ENCODE measurements at places on chromosomes 3 and 15.
A peak's percentile ranks its signal among the peaks of the same experiment; 100 is the strongest.

DNA sequence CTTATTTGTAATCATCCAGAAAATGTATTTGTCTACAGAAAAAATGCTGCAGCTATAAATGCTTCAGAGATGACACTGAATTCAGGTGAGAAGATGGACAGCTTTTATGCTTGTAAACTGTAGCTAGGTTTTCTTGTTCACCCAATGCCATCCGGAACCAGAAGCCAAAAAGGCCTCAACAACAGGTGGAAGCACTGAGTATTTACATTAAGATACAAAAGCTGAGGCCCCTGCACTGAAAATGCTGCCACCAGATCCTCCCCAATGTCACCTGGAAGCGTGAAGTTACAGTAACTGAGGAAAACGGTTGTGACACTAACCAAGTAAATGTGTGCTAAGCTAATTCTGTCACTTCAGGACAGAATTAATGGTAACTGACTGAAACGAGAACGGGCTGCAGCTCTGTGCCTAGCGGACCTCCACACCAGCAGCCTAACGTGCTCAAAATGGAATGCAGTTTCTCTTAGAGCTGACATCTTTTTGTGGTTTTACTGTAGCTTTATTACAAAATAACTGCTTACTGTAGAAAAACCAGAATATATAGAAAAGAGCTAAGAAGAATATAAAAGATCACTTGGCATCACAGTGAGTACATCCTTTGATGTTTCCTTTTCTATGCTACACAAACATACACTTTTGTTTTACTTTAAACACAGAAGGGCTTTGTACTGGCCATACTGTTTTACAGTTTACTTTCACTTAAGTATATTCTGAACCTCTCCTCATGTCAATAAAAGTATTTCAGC, 7.6 kb downstream of the CHSY1 start:
- no peak for DNase-seq

DNA sequence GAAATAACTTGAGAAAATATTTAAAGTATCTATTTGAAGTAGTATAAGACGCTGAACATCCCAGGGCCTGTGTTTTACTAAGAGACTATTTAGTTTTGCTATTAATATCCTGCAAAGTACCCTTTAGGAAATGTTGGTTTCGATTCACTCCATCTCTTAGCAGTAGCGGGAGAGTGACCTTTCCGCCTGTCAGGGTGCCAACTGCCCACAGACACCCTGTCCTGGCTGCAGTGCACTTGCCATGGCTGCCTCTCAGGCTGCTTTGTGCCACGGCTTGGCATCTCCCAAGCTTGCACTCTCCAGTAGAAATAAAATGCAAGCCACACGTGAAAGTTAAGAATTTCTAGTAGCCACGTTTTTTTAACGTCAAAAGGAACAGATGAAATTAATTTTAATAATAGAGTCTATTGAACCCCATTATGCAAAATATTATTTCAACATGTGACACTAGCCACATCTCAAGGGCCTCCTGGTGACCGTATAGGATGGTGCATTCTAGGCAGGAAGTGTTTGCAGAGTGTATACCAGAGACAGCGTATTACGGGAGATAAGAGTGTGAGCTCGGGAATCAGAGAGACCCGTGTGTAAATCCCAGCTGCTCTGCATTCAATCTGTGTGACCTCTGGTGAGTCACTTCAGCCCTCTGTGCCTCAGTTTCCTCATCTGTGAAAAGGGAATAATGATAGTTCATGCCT, 19.8 kb downstream of the ADAMTS9 start:
- DNase-seq: no peak

DNA sequence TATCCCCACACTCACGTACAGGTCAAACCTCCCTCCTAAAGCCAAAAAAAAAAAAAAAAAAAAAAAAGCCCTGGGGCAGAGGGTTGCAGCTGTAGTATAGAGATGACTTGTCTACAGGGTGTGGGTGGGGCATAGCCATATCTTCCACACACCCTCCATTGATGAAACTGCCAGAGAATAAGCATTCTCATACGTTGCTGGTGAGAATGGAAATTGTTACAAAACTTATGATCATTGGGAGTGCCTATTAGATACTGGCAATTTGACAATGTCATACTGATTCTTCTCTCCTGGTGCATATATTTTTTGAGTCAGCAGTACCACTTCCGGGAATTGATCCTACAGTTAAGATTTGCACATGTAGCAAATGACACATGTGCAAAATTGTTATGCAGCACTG, 11.0 kb upstream of the CTNNB1 start:
- DNase-seq: no peak

DNA sequence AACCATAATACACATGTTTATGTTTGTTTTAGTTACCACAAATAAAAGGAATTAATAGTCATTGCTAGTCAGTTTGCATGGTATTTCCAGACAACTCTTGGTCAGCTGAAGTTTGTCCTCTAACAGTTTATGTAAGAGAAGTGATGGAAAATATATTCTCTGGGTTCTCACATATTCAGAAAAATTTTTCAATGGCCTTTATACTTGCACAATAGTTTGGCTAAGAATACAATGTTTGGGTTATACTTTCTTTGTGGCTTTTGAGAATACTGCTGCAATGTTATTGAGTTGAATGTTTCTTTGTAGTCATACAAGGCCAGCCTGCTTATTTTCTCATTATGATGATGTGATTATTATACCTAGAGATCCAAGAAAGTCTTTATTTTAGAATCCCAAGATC, 133.9 kb downstream of the RAP2B start:
- DNase-seq: no peak

DNA sequence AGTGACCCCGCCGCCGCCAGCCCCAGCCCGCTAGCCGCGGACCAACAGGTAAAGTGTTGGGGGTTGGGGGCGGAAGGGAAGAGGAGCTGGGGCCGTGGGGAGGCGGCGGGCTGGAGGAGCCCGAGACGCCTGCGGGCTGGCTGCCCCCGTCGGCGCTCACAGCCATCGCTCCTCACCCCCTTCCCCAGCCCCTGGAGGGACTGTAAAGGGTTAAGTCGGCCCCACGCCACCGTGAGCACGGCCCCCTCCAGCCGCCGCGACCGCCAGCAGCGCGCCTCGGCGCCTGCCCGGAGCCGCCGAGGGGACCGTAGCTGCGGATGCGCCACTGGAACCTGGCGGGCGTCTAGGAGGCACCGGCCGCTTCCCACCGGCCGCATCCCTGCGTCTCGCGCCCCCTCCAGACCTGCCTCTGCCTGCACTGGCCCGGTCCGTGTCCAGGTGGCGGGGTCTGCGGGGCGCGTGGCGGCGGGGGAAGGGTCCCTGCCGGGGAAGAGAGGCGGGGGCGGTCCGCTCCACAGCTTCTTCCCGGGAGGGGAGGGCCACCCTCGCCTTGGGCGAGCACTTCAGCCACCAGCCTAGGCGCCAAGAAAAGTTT, 522 bp downstream of the MED12L start:
- no peak for DNase-seq

DNA sequence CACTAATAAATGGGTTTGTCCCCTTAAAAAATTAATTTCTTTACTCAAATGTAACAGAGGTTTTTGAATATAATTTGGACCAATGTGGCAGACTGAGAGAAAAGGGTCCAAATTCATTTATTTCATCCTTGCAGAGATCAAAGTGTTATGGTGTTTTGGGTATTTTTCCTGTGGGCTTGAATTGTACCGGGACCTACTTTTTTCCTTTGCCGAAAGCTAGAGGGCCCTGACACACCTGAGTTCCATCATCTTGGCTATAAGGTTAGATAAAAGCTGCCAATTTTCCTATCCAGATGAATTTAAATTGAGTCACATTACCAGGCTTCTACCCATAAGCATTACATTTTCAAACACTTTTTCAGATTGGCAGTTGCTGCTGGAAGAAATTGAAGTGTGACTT, 908 bp downstream of the CCNB2 start:
- DNase-seq: peak; percentile 14

DNA sequence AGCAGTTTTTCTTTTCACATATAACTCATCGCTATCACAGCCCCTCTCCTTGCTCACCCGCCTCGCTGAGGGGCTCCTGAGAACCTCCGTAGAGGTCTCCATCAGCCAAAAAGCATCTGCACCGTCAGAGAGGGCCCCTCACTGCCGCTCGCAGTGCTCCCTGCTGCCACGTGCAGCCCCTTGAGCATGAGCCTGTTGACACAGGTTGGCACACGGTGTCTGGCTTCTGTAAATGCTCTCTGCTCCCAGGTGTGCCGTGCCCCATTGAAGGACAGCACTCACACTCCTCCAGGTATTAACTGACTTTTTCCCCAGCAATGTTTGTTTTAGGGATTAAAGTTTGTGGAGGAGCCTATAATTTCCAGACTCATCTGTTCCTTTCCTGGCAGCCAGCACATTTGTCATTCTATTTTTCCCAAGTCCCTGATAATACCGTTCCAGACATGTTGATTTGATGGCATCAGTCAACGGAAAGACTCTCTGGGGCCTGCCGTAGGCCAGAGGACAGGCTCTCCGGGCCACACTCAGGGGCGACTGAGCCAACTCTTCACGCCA, 2.1 kb upstream of the FURIN start:
- no peak for DNase-seq

- no peak for DNase-seq
Observed at GRCh38 chr3:127747751-127748521, 74.4 kb downstream of the MGLL start.

DNA sequence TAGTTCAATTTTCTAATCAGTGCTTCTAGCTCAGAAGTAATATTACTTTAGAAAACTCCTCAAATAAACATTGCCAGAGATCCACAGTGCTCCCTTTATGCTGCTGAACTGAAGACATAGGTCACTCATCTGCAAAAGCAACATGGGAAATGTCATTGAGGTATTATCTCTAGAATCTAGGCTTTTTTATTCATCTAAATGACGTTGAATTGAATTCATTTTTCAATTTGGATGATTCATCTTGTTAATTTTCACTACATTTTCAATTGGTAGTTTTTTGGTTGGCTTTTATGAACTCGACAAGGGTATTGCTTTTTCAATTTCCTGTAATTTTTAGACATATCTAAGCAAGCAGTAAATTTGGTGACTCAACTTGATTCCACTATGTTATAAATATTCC, 275.4 kb downstream of the NFKBIZ start:
- DNase-seq: no peak

DNA sequence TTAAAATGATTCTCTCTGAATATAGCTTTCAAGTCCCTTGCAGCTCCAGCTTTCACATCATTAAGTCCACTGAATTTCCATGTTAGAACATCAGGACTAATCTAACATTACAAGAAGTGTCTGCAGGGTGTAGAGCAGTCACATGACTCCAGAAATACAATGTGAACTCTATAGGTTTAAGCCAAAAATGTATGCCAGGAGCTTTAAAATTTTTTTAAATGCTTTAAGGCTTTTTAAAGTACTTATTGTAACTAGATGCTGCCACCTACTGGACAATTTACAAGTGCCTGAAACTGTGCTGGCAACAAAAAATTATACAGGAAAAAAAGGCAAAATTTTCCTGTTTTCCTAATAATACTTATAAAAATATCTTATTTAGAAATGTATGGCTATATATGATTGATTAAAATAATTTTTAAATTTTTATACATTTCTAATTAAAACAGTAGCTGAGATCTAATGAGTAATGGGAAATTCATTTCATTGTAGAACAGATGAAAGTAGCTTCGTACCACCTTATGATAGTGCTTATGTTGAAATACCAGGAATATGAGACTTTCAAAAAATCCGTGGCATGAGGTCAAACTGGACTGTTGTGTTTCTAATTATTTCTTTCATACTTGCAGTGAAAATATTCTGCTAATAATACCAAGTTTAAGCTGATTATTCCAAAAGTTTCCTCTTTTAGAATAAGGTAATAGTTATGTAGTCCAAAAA, 25.7 kb downstream of the FSIP1 start:
- peak; percentile 80 for DNase-seq

DNA sequence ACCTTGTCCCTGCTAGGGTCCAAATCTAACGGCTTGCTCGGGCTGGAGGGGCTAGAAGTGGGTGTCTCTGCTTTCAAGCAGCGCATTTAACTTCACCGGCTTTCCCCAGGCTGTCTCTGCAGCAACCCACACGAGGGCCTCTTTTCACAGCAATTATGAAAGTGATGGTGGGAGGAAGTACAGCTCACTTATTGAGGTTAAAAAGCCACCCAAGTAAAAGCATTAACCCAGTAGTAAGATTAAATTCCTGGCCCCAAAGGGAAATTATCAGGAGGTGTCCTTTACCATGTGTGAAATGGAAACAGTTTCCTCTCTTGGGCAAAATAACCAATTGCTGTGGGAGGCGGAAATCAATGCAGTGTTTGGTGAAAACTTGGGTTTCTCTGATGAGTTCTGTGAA, 41.1 kb downstream of the NGRN start:
- no peak for DNase-seq

DNA sequence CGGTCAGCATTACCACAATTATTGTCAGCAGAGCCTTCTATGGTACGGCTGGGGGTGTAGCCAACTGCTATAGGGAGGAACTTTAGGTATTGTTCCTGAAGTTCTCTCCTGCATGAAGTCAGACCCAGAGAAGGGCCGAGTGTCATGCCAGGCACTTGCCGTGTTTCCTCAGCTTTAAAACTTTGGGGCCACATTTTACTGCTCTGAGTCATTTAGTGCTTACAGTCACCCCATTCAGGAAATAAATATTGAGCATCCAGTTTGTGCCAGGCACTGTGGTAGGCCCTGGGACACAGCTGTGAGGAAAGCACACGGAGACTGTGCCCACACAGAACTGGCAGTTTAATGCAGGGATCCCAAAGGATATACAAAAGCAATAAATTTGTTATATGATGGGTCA, 54.5 kb upstream of the APEH start:
- DNase-seq: no peak

GRCh38 chr15:22240986-22241385, 160.7 kb downstream of the OR4M2 start:
- no peak for DNase-seq

- no peak for DNase-seq
Observed at GRCh38 chr15:26739791-26740190, 33.1 kb downstream of the GABRB3 start.

- DNase-seq: no peak
Observed at GRCh38 chr3:21142949-21143348, 608.1 kb downstream of the ZNF385D start.

DNA sequence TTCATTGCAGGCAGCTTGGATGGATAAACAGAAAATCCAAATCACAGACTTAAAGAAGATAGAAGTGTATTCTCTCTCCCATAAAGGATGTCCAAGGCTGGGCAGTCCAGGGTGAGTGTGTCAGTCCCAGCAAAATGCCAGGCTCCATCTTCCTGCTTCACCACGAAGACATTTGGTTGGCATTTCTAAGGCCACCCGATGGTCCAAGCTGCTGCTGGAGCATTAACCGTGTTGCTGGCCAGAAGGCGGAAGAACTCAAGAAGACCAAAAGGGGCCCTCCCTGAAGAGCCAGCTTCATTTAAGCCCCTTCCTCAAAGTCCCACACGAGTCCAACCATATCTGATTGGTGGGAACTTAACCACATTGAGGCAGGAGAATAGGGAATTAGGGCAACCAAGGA, 3.0 kb upstream of the CYP11A1 start:
- DNase-seq: no peak

DNA sequence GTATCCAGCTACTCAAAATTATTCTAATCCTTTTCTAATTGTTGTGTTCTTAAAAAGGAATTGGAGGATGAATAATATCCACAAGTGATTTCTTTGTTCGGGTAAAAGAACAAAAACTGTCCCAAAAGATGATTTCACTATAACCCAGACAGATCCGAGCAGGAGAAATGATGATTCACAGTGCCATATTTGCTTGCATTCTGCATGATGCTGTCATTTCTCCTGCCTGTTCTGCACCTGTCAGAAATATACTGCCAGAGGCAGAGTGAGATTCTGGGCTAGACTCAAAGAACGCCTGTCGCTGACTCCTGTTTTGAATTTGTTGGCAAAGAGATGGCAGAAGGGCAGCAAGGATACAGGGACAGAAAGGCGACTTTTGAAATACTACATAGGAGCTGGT, 34.7 kb upstream of the SLC24A5 start:
- no peak for DNase-seq

GRCh38 chr3:2837910-2838309, 272.3 kb downstream of the IL5RA start:
- no peak for DNase-seq

Data from hematopoietic multipotent progenitor cell treated with erythropoietin and hydrocortisone succinate and interleukin-3 and kit ligand, for 15 days (in vitro differentiated cells).